ENCODE measurements at places on chromosomes 7 and 10.
A peak's percentile ranks its signal among the peaks of the same experiment; 100 is the strongest.

DNA sequence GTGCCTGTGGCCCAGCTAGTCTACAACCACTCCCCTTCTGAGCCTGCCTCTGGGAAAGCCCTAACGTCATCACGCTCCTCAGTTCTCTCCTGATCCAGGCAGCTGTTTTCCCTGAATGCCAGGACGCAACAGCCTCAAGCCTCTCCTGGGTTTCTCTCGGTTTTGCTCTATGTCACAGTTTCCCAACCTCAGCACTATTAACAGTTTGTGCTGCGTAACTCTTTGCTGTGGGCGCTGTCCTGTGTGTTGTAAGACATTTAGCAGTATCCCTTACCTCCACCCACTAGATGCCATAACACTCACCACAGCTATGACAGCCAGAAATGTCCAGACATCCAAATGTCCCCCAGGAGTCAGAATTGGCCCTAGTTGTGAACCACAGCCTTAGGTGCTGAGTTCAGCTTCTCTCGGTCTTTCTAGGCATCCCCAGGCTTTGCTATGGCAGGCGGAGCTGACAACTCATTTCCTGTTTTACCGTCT, 226.3 kb upstream of the NPVF start:
- DNase-seq = no peak

DNA sequence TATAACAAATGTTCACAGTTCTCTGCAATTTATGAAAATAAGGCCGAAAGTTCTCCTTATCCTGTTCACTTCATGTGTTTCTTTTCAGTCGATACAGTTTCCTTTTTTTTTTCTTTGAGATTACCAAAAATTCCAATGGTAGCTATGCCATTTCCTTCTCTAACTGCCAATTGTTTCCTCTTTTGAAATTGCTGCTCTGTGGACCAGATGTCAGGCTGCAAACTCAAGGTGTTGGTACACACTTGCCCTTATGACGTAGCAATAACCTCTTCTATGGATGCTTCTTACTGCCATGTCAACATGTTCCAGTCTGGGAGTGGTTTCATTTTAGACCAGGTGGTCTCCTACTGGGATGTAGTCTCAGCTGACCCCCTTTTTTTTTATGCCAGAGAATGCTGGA, 52.9 kb downstream of the CASD1 start:
- DNase-seq = no peak

DNA sequence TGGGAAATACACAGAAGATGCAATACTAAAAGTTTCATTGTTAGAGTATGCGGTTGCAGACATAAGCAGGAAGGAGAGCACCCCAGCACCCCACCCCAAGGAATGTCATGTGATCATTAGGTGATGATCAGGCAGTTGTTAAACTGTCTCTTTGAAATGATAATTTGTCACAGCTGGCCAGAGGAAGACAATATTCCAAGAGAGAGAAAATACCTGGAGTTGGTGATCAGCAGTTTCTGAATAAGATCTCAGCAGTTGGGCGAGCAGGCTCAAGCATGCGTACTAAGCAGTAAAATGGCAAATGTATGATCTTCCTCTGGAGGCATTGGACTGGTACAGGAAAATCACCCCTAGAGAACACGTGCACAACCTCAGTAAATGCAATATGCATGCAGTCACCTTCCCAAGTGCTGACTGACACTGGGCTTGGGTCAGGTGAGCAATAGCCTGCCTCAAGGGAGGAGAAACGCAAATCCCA, 250.1 kb upstream of the MBL2 start:
- no peak for DNase-seq

- no peak for DNase-seq
Observed at GRCh38 chr7:106720641-106721040, 59.7 kb upstream of the CCDC71L start.

- no peak for DNase-seq
Observed at GRCh38 chr7:101605611-101606497, 23.2 kb downstream of the MYL10 start.

DNA sequence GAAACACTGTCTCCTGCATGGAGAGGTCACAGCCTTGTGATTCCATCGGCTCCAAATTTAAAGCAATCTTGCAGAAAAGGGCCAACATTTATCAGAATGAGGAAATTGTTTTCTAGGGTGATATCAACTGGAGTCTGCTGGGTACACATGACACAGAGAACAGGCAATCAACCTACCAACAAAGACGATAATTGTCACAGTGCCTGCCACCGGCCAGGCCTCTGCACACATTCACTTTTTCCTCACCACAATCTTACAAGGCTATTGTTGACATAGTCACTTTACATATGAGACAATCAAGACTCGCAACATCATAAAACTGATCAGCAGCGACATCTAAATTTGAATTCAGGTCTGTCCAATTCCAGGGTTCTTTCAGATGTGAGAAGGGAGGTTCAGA, 189.4 kb downstream of the KCNMA1 start:
- no peak for DNase-seq

GRCh38 chr7:133349101-133349500, 96.2 kb downstream of the EXOC4 start:
- no peak for DNase-seq

- DNase-seq = no peak
Observed at GRCh38 chr7:154907651-154908620, 95.0 kb downstream of the PAXIP1 start.

- no peak for DNase-seq
Observed at GRCh38 chr7:134712196-134712595, 65.5 kb downstream of the BPGM start.

DNA sequence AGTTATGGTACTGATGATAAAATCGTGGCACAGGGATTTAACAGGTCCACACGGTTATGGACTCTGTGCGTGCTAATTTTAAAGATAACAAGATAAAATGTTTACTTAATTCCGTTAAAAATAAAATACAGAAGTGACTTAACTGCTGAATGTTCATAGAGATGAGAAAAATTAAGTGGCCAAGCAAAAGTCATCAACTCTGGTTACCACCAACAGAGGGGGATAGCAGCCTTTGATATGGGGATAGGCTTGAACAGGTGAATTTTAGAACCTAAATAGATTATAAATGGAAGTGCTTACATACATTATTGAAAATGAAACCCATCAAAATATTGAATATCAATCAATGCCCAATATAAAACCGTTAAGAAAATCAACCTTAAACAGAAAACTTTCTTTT, 245.0 kb downstream of the WDR37 start:
- DNase-seq = no peak

GRCh38 chr10:78981257-78981969, 87.4 kb upstream of the ZMIZ1 start:
- DNase-seq = no peak

- no peak for DNase-seq
Observed at GRCh38 chr10:5468262-5469106, 30.9 kb downstream of the CALML5 start.

- DNase-seq = no peak
Observed at GRCh38 chr7:132646052-132646451, 69.8 kb upstream of the PLXNA4 start.

- DNase-seq = no peak
Observed at GRCh38 chr10:30160271-30160982, 101.0 kb upstream of the JCAD start.

DNA sequence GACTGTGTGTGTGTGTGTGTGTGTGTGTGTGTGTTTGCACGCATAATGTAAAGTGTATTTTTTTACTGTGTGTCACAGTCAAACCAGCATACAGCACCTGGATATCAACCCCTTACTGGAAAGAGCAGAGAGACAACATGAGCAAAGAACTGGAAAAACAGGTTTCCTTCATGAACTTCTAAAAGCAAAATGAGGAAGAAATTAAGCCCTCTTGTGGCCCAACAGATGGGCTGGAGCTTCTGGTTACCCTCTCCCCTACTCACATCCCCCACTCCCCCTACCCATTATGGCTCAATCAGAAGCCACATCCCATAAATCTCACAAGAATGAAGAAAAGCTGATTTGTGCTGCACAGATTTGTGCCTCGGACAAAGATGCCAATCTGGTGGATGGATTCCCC, 36.2 kb downstream of the PDE1C start:
- DNase-seq = no peak

DNA sequence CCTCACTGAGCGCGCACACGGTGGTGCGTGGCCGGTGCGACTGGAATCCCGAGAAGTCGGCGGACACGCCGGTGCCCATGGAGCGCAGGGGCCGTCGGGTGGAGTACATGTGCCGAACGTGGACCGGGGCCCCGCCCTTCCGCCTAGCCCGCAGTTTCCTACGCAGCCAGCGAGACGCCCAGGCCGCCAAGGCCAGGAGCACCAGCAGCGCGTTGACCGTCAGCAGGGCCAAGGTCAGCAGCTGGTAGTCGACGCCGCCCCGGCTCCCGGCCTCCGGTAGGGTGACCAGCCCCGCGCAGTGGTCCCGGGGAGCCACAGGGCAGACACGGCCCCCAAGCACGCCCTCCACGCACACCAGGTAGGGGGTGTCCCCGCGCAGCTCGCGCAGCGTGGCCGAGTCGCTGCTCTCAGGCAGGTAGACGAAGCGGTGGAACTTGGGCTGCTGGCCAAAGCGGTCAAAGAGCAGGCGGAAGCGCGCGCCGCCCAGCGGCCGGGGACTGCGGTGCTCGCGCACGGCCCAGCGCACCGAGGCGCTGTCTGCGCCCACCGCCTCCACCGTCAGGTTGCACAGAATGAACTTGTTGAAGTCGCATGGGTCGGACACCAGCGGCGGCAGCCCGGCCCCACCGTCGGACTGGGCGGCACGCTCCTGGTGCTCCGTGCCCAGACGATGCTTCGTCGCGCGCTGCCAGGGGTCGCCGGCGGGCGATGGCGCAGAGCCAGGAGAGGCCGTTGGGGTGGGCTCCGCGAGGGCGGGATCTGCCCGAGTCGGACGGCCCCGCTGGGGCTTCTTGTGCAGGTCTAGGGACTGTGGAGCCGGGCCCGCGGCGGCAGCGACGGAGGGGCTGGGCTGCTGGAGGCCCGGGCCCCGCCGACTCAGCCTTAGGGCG, 2.2 kb downstream of the TRIL start:
- no peak for DNase-seq

- DNase-seq = no peak
Observed at GRCh38 chr7:29878081-29878688, 71.9 kb downstream of the WIPF3 start.

DNA sequence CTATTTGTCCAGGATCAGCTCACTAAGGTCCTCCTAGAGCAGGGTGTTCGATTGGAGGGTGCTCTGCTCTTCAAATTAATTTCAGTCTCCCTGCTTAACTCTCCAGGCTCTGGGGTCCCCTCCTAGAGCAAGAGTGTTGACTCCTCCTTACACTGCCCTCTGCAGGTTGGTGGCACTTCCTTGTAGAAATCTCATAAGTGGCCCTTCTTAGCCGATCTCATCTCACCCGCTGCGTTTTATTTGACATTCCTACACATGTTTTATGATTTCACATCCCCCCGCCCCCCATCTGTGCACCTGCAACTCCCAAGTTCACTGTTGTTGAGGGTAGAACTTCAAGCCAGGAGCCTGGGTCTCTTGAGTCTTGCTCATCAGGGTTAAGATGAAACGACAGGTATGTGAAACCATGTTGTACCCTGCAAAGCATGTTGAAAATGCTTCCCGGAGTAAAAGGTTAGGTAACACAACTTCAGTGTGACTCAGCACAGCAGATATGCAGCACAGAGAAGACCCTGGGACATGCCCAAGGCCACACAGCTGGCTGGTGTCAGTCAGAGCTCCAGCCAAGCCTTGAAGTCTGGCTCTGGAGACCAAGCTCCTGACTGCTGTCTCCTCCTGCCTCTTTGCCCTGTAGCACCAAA, 171.2 kb downstream of the PRKAG2 start:
- no peak for DNase-seq

DNA sequence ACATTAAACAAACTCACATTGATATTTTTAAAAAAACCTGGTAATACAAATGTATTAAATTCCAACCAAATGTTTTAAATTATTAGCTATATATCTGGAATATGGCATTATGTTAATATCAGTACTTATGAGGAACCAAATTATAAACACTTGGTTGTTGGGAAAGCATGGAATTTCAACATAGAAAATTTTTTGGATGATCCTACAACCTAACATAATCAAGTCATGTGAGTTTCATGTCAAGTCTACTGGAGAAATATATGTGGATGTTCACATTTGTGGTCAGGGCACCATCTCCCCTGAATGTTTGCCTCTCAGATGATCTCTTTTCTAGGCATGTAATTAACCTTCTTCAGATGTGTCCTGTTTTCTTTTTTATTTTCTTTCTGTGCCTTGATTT, 5.2 kb upstream of the POT1 start:
- DNase-seq = no peak

DNA sequence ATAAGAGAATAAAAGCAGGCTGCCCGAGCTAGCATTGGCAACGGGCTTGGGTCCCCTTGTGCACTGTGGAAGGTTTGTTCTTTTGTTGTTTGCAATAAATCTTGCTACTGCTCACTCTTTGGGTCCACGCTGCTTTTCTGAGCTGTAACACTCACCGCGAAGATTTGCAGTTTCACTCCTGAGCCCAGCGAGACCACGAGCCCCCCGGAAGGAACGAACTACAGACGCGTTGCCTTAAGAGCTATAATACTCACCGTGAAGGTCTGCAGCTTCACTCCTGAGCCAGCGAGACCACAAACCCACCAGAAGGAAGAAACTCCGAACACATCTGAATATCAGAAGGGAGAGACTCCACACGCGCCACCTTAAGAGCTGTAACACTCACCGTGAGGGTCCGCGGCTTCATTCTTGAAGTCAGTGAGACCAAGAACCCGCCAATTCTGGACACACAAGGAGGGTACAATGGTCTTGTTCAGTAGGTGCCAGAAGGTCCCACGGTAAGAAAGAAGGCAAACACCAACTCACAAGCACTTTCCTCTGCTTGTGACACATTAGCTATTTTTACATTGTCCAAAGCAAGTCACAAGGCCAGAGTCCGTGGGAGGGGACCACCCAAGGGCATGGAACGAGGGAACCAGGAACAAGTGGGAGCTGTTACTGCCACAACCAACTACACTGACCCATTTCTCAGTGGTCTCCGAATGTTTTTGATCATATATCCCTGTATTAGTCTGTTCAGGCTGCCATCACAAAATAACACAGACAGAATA, 29.2 kb upstream of the CACUL1 start:
- DNase-seq = no peak

- DNase-seq = peak; percentile 83
Observed at GRCh38 chr7:47303014-47303694, 278.8 kb downstream of the TNS3 start.

- no peak for DNase-seq
Observed at GRCh38 chr10:117339578-117339977, 35.7 kb downstream of the PDZD8 start.

GRCh38 chr10:2051108-2051507, 313.8 kb upstream of the ADARB2 start:
- DNase-seq = no peak
